Activated B cell treated with CpG ODN at 0.5 μM for 24 hours (primary cell): ENCODE measurements at places on chromosomes 4 and X.

- no peak for DNase-seq
These were observed 171.3 kb downstream of the PTTG2 start for GRCh38 chr4:38131371-38132091.

DNA sequence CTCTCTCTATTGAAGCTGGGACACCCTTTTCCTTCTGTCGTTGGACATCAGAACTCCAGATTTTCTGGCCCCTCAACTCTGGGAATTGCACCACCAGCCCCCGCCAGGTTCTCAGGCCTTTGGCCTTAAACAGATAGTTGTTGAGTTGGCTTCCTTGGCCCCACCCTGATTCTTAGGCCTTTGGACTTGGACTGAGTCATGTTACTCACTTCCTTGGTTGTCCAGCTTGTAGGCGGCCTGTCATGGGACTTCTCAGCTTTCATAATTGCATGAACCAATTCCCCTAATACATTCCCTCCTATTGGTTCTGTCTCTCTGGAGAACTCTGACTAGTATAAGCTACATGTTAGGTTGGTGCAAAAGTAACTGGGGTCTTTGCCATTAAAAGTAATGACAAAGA lies 195.7 kb downstream of the GPAT3 start:
- DNase-seq, result no peak

DNA sequence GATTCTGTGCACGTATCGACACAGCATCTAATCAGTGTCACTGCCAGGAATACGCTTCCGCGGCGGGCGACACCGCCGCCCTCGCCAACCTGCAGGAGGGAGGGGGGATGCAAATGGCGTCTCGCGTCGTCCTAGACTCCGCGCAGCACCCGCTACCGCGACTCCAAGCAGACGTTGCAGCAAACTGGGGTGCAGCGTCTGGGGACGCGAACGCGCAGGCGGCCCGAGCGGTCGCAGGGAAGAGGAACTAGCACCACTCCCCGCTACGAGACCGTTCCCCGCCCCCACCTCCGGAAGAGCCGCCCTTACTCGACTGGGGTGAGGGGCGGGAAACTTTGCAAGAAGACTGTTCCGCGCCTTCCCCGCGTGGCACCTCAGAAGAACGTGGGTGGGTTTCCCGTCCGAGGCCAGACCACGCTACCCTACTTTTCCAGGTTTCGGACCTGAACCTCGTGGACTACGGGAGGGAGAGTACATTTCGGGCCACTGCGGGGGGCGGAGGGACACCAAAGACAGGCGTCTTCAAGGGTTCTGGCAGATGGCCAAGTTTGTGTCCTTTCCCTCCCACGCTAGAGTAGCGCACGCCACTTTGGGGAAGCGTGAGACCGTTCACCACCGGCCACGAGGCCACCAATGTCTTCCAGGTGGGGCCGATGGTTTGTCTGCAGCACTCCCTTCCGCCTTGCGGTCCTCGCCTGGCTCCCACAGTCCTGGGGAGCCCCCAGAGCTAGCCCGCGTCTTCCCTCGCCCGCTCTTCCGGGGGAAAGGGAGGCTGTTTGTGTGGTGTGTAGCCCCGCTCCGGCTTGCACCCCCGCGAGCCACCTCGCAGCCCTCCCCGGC lies 78.0 kb upstream of the BCOR start:
- DNase-seq, result peak; percentile 69

- DNase-seq, result no peak
These were observed 90.7 kb downstream of the NDST3 start for GRCh38 chr4:118124997-118125396.

GRCh38 chr4:41022116-41022515 lies 192.2 kb downstream of the APBB2 start:
- no peak for DNase-seq

DNA sequence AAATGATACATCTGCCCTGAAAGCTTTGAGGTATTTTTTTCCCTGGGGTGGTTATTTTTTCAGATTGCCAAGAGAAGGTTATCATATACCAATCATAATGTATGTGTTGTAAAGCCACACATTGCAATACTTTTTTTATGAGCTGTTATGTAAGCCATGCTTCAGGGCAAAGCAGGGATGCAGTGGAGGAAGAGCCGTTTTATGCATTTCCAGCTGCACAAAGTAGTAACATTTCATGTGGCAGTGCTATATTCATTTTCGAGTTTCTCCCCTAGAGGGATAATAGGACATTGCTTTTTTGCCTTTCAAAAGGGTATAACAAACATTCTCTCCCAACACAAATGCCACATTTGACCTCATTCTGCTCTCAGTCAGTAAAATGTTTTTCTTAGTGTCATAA lies 68.5 kb downstream of the GALNT7 start:
- DNase-seq, result no peak

GRCh38 chrX:83658731-83659130 lies 150.6 kb downstream of the POU3F4 start:
- DNase-seq, result no peak

GRCh38 chr4:69060651-69061308 lies 35.5 kb upstream of the UGT2B7 start:
- DNase-seq, result no peak

- no peak for DNase-seq
These were observed 159.3 kb downstream of the EPHA5 start for GRCh38 chr4:65510976-65511375.

- DNase-seq, result no peak
These were observed 104.6 kb downstream of the PDGFRA start for GRCh38 chr4:54333657-54334056.

GRCh38 chr4:151437505-151437904 lies 28.5 kb downstream of the FHIP1A start:
- DNase-seq, result no peak

DNA sequence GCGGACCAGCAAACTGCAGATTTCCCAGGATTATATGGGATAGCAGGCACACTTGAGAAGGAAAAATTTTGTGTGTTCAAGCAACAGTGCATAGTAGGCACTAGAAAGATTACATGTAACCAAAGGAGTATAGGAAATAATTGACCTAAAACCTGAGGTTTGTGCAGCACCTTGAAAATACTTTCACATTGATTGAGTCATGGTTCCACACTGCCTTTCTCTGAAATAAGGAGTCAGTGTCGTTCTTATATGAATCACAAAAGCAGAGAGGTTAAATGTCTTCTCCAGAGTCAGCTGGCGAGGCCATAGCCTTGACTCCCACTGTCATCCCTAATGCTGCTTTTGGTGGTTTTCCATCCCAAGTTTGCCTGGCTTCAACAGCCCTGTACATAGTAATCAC lies 138.9 kb downstream of the SOWAHB start:
- DNase-seq, result no peak

DNA sequence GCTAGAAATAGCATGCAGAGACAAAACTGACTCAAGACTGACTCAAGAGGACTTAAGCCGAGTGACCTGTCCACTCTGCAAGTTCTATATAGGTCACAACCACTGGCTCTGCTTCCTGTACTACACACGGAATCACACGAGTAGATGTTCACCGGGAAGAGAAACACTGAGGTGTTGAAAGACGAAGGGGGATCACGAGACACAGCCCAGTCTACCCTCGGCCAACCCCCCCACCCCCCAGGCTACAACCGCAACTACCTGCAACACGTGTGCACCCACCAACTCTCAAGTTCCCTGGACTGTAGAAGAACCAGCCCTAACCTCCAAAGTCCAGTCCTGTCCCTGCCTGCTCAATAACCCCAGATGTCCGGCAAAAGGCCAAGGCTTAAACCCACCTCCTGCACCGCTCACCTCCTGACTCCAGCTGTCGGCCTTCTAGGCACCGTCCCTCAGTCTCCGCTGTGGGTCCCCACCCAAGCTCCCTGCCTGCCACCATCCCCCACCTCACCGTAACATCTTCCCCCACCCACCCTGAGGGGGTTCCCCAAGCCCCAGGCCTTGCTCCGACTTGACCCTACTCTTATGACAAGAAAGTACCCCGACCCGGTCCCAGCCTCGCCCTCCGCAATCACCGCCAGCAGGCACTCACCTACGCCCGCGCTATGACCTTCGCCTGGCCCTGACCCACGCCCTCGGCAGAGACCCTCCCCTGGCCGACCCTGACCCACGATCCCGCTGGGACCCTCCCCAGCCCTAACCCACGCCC lies 739 bp downstream of the GAK start:
- no peak for DNase-seq

- no peak for DNase-seq
These were observed 132.6 kb downstream of the INPP4B start for GRCh38 chr4:142713282-142714030.

DNA sequence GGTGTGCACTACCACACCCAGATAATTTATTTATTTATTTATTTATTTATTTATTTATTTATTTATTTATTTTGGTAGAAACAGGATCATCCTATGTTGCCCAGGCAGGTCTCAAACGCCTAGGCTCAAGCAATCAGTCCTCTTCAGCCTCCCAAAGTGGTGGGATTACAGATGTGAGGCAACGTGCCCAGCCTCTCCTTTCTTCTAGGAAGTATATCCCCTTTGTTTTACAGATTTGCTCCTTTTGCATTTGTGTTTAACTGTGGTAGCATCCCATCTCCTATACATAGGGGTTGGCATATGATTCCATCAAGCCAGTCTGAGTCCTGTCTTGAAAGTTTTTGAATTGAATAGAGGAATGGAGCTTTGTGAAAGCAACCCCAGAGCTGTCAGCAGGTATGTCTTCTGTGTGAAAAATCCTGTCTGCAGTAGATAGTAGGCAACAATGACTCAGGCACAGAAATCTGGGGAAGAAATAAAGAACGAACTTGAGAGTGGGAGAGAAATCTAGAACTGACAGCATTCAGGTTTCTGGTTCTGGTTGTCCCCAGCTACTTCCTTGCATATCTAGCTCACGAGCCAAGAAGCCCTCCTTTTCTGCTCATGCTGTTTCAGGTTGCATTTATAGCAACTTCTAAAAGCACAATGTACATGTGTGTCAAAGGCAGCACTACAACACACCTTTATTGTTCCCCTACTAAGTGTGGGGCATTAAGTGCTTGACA lies 113.7 kb upstream of the LSM6 start:
- no peak for DNase-seq

DNA sequence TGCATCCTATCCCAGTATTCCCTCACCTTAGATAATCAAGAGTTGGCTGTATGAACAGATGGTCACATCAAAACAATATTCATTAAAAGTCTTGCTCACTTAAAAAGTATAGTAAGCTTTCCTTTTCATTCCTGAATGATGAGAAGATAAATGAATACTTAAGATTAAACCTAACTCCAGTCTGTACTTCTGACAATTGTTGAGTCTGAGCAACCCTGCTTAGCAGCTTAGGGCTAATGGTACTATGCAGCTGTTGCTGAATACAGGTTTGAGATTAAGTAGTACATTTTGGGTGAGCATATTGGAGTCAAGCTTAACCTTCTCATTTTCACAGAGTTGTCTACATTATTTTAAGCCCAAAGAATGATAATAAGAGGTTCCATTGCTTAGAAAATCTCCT lies 121.7 kb upstream of the ETNPPL start:
- no peak for DNase-seq

DNA sequence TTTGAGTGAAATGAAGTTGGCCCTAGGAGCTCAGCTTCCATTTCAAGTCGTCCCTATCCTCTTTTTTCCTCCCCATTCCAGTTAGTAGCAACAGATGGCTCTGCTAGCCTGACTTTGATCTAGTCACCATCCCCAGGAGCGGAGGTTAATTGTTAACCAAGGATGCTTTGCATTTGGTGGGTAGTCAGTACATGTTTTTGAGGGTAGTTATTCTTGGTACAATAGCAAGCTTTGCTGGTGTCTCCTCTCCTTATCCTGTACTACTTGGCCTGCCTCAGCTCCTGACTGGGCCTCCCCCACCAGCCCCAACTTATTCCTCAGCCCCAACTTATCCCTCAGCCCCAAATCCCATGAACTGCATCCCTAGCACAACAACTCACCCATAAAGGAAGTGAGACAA lies 14.8 kb upstream of the RTL5 start:
- no peak for DNase-seq

GRCh38 chr4:56857601-56858309 lies 36.3 kb upstream of the SPINK2 start:
- DNase-seq, result no peak

DNA sequence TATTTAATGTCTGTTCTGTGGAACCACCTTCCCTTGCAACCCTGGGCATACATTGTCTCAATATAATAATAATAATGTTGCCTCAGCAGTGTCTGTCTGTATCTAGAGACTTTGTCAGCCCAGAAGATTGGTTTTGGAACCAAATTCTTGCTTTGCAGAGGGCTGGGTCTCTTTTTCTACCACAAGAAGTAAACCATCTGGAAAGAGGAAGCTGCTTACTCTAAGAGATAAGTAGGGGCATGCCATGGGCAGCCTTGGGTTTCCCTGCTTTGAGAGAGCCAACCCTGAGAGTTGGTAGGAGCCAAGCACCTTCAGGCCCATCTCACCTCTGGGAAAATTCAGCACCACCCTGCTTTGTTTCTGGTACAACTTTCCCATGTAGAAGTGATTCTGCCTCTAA lies 27.0 kb downstream of the TMEM31 start:
- no peak for DNase-seq

GRCh38 chr4:17930256-17930655 lies 91.3 kb downstream of the LCORL start:
- no peak for DNase-seq

GRCh38 chrX:15241301-15241700 lies 28.6 kb downstream of the ASB9 start:
- DNase-seq, result no peak

DNA sequence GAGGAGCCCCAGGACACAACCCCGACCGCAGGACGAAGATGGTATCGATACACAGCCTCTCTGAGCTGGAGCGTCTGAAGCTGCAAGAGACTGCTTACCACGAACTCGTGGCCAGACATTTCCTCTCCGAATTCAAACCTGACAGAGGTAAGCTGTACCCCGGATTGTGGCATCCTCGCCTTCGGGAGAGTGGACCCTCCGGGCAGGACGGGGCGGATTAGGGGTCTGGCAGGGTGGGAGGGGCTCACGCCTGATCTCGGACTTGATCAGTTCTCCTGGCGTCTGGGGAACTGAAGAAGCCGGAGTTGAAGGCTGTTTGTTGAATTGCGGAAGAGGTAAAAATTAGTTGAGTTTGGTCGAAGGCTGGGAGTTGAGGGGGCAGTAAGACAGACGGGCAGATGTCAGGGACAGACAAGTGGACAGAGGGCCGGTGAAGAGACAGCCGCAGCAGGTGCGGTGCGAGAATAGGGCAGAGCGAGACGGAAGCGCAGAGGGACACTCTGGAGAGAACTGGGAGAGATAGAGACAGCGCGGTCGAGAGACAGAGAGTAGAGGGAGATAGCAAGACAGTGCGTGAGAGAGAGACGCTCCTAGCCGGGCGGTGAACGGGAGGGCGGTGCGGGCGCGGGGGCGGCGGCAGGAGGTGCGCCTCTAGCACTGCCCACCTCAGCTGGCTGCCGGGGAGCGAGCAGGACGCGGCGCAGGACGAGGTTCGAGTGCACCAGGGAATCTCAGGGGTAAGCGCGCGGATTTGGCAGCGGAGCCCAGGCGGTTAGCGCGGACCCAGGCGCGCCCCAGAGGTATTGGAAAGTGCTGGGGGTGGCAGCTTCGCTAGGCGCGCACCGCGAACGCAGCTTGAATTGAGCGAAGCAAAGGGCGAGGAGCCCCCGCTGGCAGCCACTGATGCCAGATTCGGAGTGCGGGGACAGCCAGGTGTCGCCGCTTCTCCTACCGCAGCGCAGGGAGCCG lies 23.9 kb downstream of the ARHGAP36 start:
- no peak for DNase-seq

DNA sequence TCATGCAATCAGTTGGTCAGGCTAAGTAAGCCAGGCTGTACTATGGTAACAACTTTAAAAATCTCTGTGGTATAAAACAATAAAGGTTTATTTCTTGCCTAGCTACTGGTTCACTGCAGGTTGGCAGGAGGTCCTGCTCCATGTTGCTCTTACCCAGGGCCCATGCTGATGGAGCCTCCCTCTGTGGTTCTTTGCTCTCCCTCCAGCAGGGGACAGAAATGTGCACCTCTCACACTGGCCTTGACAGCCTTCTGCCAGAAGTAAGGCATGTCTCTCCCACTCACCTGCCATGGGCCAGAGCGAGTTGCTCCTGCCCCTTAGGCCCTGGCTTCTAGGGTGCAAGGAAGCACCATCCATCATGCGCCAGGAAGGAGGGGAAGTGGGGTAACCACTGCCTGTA lies 31.1 kb downstream of the CLDN22 start:
- DNase-seq, result no peak
